ENCODE measurements at places on chromosomes 12 and 14.

DNA sequence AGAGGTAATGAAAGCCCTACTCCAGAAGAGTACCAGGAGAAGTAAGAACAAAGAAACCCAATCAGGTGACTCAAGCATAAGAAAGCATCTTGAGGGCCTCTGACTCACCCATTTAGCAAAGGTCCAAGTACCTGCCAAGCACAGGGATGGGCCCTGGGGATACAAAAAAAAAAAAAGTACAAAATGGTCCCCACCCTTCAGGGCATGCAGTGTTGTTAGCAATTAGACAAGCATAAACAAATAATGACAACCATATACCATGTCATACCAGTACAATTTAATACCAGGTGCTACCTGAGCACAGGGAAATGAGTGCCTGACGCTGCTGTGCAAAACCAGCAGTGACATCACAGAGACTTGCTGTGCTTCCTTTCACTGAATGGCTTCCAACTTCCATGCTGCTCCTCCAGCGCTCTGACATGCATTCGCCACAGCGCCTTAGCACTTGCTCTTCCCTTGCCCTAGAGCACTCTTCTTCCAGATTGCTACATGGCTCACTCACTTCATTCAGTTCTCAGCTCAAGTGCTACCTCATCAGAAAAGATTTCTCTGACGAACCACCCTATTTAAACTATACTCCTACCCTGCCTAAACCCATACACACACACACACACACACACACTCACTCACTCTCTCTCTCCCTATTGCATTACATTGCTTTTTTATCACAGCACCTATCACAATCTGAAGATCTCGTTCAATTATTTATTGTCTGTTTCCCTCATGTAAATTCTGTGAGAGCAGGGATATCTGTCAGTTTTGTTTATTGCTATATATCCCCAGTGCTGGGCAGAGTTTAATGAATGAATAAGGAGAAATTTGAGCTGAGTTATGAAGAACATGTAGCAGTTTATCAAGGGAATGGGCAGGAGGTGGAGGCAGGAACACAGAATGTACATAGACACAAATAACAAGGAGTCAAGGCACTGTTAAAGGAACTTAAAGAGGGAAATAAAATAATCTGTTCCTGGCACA, 12.9 kb upstream of the EPS8 start:
- no peak for DNase-seq

GRCh38 chr12:110750784-110751461, 8.2 kb upstream of the PPP1CC start:
- no peak for DNase-seq

- DNase-seq = no peak
Measured at GRCh38 chr12:24127919-24128721, 178.7 kb upstream of the SOX5 start.

GRCh38 chr12:80198782-80199337, 99.5 kb downstream of the OTOGL start:
- DNase-seq = no peak

- no peak for DNase-seq
Measured at GRCh38 chr14:92487513-92488133, 26.0 kb upstream of the RIN3 start.

- DNase-seq = no peak
Measured at GRCh38 chr12:132219323-132219722, 75.1 kb downstream of the NOC4L start.

DNA sequence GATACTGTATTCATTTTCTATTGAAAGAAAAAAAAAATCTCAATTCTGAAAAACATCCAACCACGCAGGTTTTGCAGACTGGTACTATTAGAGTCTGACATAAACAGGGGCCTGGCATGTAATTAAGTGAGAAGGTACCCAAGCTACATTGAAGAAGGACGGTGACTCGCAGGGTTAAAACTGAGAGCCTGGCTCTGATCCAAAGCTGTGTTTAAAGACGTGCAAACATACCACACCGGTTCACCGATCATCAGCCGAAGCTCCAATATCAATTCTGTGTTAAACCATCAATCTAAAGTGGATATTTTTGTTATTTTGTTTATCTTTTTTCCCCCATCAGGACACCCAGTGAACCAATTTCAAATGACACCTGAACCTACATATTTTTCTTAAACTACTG, 108.1 kb upstream of the DIO3 start:
- no peak for DNase-seq

DNA sequence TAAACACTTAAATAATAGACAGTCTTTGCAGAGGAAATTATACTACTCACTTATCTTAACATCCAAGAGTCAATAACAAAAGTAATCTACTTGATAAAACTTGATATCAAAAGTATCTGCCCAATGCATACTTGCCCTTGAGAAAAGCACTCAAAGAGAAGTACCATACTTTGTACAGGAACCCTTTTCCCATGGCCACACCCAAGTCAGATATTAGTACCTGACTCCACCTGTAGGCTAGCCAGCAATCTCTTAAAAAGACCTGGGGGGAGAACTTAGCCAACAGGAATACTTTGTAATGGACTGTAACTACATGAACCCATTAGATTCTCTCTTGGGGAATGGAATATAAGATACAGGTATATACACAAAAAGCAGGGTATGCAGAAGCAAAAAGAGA, 99.6 kb upstream of the HECTD1 start:
- DNase-seq = no peak

DNA sequence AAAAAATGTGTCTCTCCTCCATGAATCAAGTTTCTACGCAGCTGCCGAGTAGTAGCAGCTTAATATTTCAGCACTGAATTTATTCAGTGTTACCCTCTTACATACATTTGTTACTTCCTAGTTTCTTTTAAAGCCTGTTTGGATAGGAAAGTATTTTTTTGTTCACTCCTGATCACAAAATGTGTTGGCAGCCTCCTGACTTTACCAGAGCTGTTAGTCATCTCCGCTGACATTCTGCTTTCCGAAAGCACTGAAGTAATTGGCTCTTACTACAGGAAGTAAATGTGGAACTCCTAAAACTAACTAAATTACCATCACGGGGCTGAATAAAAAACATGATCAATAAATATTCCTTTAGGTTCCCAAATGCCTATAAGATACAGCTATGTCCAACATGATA, 225.5 kb downstream of the EPS8 start:
- DNase-seq = no peak

GRCh38 chr12:97939156-97939555, 476.6 kb downstream of the RMST start:
- no peak for DNase-seq

Data from non-pigmented ciliary epithelial cell (primary cell).